CD4-positive, alpha-beta memory T cell (primary cell): ENCODE measurements at places on chromosomes 16 and 17. TPM values are rescaled to one million over a fixed set of nuclear protein-coding genes. Genes with fewer than 3 reads are reported as not detected.

HSPB9 gene
- not detected for polyA plus RNA-seq

DNA sequence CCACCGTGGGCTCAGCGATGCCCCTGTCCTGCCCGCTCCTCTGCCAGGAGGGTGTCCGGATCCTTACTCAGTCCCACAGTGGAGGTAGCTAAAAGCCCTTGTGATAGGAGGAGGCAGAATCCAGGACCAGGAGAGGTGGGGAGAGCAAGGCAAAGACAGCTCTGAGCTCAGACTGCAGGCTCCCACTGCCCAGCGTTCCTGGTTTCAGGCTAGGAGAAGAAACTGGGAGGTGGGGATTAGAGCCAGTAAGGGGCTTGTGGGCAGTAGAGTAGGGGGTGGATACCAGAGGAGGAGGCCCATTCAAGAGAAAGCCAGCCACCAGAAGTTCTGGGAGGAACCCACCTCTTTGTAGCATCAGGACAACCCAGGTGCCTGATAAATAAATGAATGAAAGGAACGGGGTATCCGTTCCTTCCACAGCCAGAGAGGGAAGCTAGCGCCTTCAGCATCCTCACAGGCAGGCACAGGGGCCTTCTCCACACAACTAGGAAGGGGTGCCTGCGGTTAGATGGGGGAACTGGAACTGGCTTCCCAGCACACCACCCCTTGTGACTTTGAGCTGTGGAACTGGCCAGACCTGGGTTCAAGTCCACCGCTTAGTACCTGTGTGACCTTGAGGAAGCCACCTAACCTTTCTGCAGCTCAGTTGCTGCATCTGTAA lies 2.3 kb downstream of the IL21R start:
- no peak for DNase-seq

LDAF1 gene
- polyA plus RNA-seq: 23.3 TPM

KRT17 gene
- not detected for polyA plus RNA-seq

- DNase-seq: no peak
These were observed 6.1 kb upstream of the KRT31 start for GRCh38 chr17:41403404-41404023.

MVD gene
- 15.6 TPM for polyA plus RNA-seq

HS3ST3B1 gene
- polyA plus RNA-seq: 12.4 TPM

NACA2 gene
- polyA plus RNA-seq: not detected

KRTAP1-4 gene
- not detected for polyA plus RNA-seq
